IPS DF 6.9 (cell line): ENCODE measurements at places on chromosomes 16 and 17.

DNA sequence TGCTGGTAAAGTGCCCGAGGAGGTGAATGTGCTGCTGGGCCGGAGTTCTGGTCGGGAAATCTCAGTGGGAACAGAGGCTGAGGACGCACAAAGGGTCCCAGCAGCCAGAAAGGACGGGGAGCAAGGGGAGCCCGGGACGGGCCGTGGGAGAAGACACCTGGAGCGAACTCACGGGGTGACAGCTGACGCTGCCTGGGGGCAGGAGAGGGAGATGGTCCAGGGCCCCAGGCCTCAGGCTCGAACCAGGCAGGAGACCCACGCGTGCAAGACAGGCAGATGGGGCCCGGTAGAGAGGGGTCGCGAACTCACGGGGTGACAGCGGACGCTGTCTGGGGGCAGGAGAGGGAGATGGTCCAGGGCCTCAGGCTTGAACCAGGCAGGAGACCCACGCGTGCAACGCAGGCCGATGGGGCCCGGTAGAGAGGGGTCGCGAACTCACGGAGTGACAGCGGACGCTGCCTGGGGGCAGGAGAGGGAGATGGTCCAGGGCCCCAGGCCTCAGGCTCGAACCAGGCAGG is 72.9 kb downstream of the METRNL start:
- no peak for DNase-seq

GRCh38 chr16:491220-491919 is 36.1 kb upstream of the CAPN15 start:
- no peak for DNase-seq

- DNase-seq = no peak
These were observed 74.7 kb downstream of the SREBF1 start for GRCh38 chr17:17761894-17762743.

- DNase-seq = no peak
These were observed 10.6 kb upstream of the MFAP4 start for GRCh38 chr17:19397556-19398041.

- DNase-seq = no peak
These were observed 112.9 kb downstream of the ABCC1 start for GRCh38 chr16:16062023-16062937.

GRCh38 chr16:80824623-80825364 is 20.4 kb upstream of the CDYL2 start:
- DNase-seq = no peak

DNA sequence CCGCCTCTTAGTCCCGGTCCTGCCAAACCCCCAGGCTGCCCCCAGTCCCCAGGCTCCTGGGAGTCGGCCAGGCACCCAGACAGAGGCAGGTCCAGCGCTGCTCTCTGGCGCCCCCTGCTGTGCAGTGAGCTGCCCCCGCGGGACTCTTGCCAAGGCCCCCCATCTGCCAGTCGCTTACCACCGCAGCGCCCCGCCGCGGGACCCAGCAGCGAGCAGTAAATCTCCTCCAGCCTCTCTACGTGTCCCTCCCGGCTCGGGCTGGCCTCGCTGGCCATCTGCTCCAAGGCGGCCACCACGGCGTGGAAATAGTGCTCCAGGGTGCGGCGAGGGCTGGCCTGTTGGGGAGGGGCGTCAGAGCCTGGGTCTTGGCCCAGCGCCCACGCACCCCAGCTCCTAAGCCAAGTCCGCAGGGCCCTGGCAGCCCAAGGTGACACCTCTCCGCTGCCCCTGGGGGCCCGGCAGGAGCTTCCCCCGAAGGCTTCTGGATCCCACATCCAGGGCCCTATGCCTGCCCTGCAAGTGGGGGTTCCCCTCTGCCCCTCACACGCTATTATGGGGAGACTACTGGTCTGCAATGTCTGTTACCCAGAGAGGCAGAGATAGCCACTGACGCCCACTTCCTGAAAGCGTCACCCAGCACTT is 33.7 kb upstream of the MFSD6L start:
- DNase-seq = peak; percentile 50

DNA sequence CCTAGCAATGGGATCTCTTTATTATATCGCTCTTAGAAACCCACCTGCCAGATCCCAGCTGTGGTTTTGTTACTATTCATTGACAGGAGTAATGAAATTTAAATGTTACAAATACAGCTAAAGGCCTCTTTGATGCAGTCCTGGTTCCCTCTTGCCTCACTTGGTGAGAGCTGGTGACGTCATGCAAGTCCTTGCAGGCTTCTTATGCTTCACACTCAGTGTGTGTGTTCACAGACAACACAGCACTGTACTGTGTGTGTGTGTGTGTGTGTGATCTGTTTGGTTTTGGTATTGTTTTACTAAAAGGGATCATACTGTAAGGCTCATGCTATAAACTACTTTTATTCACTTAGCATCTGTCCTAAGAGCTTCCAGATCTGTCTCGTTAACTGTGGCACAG is 75.0 kb downstream of the USP22 start:
- no peak for DNase-seq

GRCh38 chr17:76054112-76054476 is 18.2 kb downstream of the SRP68 start:
- DNase-seq = no peak

DNA sequence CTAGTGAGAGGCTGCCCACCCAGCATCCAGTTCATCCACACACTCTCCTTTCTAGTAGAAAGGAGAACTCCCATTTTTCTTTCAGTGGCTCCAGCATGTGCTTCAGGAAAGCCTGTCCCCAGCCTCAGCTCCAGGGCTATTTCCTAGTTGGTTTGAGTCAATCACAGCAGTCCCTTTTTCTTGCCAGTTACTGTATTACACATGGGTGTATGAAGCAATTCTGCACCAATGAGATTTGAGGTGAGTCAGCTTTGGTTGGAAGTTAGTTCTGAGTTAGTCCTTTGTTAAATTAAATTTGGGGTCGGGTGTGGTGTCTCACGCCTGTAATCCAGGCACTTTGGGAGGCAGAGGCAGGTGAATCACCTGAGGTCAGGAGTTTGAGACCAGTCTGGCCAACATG is 24.8 kb downstream of the RAD51D start:
- DNase-seq = no peak

DNA sequence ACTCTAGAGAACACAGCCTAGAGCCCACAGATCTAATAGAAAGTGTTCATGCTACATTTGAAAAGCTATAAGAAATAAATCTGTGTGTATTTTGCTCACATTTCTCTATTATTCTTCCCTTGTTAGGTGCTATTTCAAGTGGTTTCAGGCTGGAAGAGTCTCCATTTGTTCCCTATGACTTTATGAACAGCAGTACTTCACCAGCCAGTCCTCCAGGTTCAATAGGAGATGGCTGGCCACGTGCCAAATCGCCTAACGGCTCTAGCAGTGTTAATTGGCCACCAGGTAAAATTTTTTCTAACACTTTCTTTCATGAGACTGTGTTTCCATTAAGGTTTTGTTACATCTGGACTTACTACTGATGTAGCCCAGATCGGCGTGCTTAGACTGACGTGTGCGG is 30.7 kb upstream of the SLC5A11 start:
- DNase-seq = no peak

DNA sequence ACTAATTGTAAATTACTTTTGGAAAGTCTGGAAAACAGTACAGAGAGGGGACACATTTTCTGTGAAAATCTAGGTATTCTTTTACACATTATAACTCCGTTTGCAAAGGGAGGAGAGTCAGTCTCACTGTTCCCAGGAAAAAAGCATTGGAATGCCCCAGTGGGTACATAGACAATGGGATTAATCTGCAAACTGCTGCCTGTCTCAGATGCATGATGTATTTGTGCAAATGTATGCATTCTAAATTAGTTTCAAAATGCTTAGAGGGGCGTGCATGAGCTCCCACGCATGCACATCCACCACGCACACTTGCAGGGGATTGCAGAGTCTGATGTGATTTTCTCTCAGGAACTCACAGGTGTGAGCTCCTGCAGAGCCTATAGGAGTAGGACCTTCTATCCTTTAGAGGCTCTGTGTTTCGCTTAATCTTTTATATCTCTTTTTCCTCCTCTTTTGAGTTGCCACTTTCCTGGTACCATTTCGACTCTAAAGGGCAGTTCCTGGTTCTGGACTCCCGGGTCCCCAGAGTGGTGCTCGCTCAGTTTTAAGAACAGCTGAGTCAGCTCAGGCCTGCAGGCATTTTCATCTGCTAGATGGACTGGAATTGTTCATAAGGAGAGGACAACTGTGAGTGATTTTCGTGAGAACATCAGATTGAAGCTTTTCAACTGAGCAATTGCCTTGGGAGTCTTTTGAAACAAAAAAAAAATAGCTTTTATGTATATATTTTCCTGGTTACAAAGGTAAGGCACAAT is 1.1 kb downstream of the BCO1 start:
- no peak for DNase-seq

GRCh38 chr16:67417333-67418061 is 1.2 kb upstream of the ZDHHC1 start:
- DNase-seq = no peak

GRCh38 chr17:27367121-27367981 is 73.4 kb downstream of the WSB1 start:
- no peak for DNase-seq

DNA sequence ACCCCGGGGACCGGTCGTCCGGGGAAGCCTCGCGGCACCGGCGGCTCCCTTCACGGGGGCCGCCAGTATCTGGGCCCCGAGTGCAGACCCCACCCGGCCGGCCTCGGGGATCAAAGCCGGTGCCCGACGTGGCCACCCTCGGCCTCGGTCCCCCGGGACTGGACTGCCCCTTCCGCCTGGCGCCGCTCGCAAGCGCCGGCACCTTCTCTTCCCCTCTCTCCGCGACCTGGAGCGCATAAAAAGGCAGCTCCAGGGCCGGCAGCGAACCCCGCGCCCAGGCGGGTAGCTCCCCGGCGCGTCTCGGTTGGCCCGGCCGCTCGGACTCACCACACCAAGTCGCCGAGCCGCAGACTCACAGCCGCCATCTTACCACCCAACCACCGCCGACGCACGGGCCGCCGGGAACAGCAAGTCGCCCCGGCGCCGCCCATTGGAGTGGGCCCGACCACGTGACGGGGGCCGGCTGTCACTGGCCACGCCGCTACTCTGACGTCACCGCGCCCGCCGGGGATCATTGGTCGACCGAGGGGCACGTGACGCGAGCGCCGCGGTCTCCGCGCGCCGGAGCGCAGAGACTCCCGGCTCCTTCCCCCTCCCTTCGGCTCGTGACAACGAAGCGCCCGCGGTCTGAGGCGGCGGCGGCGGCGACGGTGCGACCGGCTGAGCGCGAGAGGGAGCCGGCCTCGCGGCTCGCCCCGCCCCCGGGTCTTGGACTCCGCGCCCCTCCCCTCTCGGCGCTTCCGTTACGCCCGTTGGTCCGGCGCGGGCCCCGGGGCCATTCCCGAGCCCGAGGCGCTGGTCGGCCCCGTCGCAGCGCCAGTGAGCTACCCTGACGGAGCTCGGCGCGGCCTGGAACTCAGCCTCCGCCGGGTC is at the start of the genes GLYR1 and UBN1:
GLYR1 (minus strand) TSS at position 388 of the 873 bp plus-strand sequence; CDS start at position 365, 23 bp downstream.
UBN1 (plus strand) TSS at position 581 of the 873 bp plus-strand sequence. CDS start 5,437 bp downstream, outside the sequence.
- peak; percentile 87 for DNase-seq

- no peak for DNase-seq
These were observed 36.2 kb downstream of the IL4R start for GRCh38 chr16:27350006-27350405.

DNA sequence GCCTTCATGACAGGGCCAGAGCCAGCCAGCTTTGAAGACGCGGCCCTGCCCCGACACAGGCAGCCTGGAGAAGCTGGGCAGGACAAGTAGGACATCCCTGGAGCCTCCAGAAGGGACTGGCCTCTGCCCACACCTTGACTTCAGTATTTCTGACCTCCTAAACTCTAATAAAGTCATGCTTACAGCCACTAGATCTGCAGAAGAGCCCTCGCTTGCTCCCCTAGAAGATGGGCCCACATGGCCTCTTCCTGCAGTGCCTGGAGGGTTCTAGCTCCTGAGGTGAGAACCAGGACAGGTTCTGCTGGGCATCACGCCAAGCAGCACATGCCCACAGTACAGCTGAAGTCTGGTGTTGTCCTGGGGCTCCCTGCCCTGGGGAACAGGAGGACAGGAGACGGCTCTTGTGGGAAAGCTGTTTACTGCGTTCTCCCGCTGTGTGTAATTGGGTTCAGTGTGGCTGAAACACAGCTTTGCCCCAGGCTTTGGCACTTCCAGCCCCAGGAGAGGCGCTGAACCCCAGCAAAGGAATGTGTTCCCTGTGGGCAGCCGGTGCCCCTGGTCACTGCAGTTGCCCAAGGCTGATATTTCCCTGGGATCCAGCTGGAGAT is 2.6 kb downstream of the APRT start:
- DNase-seq = no peak

DNA sequence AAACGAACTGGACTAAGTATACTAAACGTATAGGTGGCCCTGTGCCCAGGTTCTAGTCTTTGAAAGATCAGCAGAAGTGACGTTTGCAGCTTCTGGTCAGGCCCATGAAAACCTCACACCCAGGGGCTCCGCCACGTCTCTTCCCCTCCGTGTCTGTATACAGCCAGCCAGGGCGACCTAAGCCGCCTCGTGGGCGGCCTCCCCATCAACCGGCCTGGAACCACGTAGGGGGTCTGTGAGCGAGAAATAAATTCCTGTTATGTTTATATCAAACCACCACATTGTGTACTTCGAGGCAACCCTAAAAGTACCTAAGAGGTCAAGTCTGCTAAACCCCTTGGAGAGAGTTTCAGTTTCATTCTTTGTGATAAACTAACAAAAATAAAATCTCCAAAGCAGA is 6.8 kb downstream of the TK1 start:
- no peak for DNase-seq

GRCh38 chr16:70437582-70438557 is 1.0 kb downstream of the ST3GAL2 start:
- DNase-seq = no peak

DNA sequence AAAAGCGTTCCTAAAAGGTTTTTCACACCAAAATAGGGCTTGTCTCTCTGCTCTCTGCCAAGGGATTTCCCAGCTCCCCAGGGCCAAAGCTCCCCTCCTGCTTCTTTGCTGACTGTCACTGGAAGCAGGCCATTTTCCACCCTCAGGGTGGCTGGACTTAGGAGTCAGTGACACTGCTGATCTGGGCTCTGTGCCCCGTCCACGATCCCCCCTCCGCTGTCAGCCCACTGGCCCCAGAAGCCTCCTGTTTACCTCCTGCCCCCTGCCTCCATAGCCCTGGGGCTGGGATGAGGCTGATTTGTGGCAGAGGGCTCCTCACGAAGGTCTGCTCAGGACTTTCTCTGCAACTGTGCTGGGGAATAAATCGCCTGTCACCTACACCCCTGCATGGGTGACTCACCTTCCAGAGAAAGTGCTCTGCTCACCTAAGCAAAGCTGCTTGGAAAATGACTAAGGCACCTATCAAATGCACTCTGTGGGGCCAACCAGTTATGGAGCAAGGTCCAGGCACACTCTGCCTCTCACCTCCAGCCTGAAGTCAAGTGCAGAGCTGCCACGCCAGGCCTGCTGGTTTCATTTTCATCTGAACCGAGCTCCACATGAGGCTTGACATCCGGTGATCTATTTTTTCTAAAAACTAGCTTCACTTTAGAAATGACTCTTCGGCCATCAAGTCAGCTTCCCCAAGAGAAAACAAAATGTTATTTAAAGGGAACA is 4.9 kb downstream of the MAP3K14 start:
- no peak for DNase-seq
